Foreskin melanocyte (primary cell): ENCODE measurements at places on chromosomes 3 and 15.

DNA sequence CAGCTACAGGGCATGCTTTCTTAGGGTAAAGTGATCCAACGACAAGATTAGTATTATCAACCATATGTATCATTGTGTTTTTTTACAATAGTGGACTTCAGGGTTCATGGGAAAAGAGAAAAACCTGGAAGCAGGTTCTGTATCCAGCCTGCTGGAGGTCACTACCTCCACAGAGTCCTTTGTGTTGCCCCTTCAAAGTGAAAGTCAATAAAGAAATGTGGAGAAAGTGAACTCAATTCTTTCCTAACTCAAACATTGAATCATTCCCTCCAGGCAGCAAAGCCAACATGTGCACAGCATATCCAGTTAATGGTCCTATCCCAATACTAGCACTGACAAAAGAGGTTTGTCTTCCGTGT lies 45.4 kb downstream of the FGF7 start:
- peak; percentile 44 for DNase-seq

- no peak for DNase-seq
Observed at GRCh38 chr3:156397534-156397933, 157.4 kb downstream of the SSR3 start.

GRCh38 chr3:161545824-161546223 lies 49.2 kb downstream of the OTOL1 start:
- DNase-seq = no peak

DNA sequence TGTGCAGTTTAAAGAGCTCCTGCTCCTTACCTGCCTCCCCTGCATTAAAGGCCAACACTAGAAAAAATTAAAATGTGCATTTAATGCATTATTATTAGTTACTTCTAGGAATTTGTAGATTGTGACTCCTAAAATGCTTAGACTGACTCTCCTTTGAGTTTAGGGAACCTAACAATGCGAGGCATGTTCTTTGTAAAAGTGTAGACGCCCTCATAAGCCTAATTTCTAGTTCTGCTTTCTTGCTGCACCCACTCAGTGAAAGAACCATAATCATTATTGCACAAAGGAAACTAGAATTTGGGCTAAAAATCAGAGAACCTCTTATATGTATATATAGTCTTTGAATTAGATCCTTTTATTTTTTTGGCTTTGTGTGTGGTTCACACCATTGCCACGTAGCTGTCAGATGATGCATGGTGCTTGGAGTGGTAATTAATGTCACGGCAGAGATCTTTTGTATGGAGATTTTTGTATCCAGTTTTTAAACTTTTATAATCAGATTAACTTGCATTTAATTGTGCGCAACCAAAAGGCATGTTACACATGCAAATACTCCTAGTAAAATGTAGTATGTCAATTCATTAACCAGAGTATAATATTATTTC lies 710 bp downstream of the ABHD10 start:
- peak; percentile 22 for DNase-seq
